ENCODE measurements at places on chromosomes 5 and 9. TPM values are rescaled to one million over a fixed set of nuclear protein-coding genes. Genes with fewer than 3 reads are reported as not detected.

- H3K4me3 ChIP-seq, result no peak overlapping the region
- no peak for DNase-seq
- no peaks in the 10 kb centered on the region for H3K27me3 ChIP-seq
- H3K27ac ChIP-seq, result no peak overlapping the region
- H3K36me3 ChIP-seq, result no peaks in the 10 kb centered on the region
Measured at GRCh38 chr5:3449481-3449880, 146.2 kb upstream of the IRX1 start.

DNA sequence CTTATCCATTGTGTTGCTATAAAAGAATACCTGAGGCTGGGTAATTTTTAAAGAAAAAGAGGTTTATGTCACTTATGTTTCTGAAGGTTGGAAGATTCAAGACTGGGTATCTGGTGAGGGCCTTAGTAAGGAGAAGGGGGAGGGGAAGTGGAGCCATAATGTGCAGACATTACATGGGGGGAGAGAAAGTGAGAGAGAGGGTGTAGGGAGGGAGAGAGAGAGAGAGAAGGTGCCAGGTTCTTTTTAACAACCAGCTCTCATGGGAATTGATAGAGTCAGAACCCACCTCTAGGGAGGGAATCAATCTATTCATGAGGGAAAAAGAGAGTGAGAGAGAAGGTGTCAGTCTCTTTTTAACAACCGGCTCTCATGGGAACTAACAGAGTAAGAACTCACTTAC is 29.5 kb downstream of the SPEF2 start:
- DNase-seq, result no peak
- H3K36me3 ChIP-seq, result no peaks in the 10 kb centered on the region
- no peak overlapping the region for H3K27ac ChIP-seq
- no peak overlapping the region for H3K4me3 ChIP-seq
- no peaks in the 10 kb centered on the region for H3K4me1 ChIP-seq
- no peaks in the 10 kb centered on the region for H3K27me3 ChIP-seq

DNA sequence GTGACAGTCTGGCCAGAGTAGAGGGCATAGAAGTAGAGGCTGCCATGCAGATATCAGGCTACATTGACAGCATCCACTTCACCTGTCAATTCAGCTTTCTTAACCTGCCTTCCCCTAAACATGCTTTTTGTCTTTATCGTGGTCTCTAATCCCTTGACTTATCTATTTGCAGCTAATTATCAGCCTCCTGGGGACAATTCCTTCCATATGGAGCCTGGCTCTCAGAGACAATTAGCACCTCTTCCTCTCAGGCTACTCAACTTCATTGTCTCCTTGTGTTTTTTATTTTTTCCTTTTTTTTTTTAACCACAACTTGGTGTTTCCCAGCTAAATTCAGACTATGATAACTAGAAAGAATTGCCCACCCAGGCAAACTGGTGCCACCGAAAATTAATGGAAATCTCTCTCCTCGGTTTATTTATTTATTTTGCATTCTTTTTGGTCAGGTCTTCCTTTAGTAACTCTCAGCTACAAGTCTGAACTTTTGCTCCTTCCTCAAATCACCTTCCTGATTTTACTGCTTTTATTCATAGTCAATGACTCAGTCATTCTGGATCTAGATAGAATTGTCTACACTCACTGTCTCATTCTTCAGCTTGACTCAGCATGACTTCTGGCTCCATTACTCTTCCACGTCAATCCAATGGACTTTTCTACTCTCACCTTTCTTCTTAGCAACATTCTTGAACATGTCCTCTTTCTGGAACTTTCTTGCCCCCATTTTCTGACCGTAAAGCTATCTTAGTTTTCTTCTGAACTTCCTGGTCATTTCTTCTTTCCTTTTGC is 63.0 kb upstream of the BASP1 start:
- no peak for DNase-seq
- H3K27me3 ChIP-seq, result no peaks in the 10 kb centered on the region
- no peaks in the 10 kb centered on the region for H3K36me3 ChIP-seq

DNA sequence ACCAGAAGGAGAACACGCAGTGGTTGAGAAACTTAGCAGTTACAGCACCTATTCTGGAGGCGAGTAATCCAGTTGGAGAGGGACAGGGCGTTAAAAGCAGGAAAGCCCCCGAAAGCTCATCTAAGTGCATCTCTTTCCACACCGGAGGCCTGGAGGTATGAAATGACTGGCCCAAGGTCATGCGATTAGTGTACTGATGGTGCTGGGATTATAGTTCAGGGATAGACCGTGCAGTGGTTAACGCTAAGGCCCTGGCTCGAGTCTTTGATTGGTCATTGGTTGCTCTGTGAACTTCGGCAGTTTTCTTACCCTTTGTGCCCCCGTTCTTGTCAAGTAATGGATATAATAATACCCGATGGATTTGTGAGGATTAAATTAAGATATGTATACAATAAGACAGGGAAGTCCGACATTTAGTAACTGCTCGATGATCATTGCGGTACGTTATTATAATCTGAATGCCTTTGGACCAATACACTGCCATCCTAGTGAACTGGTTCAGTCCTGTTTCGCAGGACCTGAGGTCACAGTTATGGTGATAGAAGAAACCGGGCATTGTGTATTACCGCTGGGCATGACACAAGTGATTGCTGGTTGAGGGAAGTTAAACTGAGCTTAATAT is 960 bp downstream of the CANX start:
- H3K27me3 ChIP-seq, result no peaks in the 10 kb centered on the region
- H3K36me3 ChIP-seq, result no peaks in the 10 kb centered on the region
- H3K27ac ChIP-seq, result peak overlapping the region; percentile 99

DNA sequence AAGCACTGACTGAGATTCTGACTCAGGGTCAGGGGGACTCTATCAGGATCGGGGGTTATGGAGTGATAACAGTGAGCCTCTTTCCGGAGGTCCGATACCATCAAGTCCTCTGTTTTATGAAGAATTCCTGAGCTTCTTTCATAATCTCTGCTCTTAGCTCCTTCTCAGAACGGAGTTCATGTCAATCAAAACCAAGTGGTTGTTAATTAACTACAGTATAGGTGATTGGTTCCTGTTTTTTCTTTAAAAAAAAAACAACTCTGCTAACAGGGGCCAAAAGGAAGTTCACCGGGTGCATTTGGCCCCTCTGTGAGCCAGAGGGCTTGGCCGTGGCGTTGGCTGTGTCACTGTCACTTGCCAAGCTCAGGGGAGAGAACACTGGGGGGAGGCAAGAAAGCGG is 4.0 kb downstream of the GFI1B start:
- peaks cover 88% of the 10 kb centered on the region for H3K27me3 ChIP-seq
- DNase-seq, result no peak
- H3K4me1 ChIP-seq, result peaks cover 22% of the 10 kb centered on the region
- H3K27ac ChIP-seq, result no peak overlapping the region
- H3K36me3 ChIP-seq, result no peaks in the 10 kb centered on the region

GRCh38 chr5:156393980-156394379 is 67.0 kb downstream of the SGCD start:
- H3K36me3 ChIP-seq, result no peaks in the 10 kb centered on the region
- H3K4me1 ChIP-seq, result peaks cover 4% of the 10 kb centered on the region
- no peak overlapping the region for H3K27ac ChIP-seq

GRCh38 chr5:150409638-150410523 is 2.8 kb downstream of the CD74 start:
- H3K27ac ChIP-seq, result peak overlapping the region; percentile 89
- no peak overlapping the region for H3K4me3 ChIP-seq
- peaks cover 17% of the 10 kb centered on the region for H3K4me1 ChIP-seq
- H3K36me3 ChIP-seq, result no peaks in the 10 kb centered on the region

- no peak overlapping the region for H3K4me3 ChIP-seq
- no peaks in the 10 kb centered on the region for H3K4me1 ChIP-seq
- H3K27me3 ChIP-seq, result peaks cover 35% of the 10 kb centered on the region
- H3K27ac ChIP-seq, result no peak overlapping the region
Measured at GRCh38 chr9:134178394-134178767, 14.0 kb upstream of the RNU6ATAC start.

GRCh38 chr5:144142824-144143162 is 27.7 kb downstream of the YIPF5 start:
- DNase-seq, result no peak
- H3K27ac ChIP-seq, result no peak overlapping the region
- H3K27me3 ChIP-seq, result no peaks in the 10 kb centered on the region
- no peaks in the 10 kb centered on the region for H3K36me3 ChIP-seq
- no peaks in the 10 kb centered on the region for H3K4me1 ChIP-seq

DNA sequence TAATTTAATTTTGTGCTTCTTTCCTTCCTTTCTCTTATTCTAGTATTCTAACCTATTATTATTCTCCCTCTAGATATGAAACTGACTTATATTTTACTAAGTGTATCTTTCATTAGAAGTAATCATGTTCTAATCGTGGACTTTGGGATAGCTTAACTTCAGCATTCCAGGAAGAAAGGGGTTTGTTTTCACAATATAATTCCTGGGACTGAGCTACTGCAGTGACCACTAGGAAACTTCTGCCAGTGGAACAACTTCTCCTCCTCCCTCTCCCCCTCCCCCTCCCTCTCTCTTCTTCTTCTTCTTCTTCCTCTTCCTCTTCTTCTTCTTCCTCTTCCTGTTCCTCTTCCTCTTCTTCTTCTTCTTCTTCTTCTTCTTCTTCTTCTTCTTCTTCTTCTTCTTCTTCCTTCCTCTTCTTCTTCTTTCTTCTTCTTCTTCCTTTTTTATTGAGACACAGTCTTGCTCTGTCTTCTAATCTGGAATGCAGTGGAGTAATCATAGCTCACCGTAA is 127.9 kb downstream of the NNT start:
- H3K36me3 ChIP-seq, result no peaks in the 10 kb centered on the region
- H3K27me3 ChIP-seq, result no peaks in the 10 kb centered on the region
- H3K27ac ChIP-seq, result no peak overlapping the region
- no peak for DNase-seq

DNA sequence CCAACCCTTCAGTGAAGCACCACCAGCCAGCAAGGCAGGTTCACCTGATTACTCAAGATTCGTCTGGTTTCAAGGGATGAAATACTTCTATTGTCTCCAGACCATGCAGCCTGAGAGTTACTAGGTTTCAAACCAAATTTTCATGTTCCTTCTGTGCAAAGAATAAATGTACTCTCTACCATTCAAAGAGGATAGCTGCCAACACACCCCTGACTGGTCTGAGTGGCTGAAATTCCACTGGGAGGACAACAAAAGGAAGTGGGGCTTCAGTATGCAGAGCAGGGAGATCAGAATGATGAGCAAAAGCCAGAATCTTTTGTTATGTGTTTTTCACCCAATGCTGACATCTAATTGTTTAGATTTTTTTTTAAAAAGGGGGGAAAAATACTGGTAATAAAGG is 356.3 kb downstream of the BNC2 start:
- DNase-seq, result no peak
- no peak overlapping the region for H3K4me3 ChIP-seq
- H3K27ac ChIP-seq, result peak overlapping the region; percentile 77

DNA sequence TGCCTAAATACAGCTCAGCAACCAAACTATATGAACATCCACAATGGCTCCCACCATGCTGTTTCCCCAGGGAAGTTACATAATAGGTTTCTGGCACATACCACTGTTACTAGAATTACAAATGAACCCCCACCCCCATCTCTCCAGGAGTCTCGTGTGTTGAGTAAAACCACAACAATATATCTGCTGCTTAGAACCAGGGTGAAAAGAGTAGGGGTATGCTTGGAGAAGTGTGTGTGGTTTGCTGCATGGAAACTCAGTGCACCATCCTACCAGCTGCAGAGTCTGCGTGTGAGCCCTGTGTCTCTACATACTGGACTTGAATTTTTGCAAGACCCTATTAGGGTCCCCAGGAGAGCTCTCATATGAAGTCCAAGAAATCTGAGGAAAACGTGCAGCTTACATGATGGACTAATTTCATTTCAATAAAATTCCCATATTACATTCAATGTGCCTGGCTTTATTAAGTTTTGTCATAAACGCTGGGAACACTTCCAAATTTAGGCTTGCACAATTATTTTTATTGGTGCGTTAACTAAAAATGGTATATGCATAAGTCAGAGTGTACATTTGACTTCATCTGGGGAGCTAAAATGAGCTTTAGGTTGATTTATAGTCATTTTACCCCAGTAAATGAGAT is 104.5 kb upstream of the NFIB start:
- H3K4me1 ChIP-seq, result no peaks in the 10 kb centered on the region
- no peak overlapping the region for H3K4me3 ChIP-seq
- no peak overlapping the region for H3K27ac ChIP-seq
- no peak for DNase-seq
- H3K27me3 ChIP-seq, result no peaks in the 10 kb centered on the region

DNA sequence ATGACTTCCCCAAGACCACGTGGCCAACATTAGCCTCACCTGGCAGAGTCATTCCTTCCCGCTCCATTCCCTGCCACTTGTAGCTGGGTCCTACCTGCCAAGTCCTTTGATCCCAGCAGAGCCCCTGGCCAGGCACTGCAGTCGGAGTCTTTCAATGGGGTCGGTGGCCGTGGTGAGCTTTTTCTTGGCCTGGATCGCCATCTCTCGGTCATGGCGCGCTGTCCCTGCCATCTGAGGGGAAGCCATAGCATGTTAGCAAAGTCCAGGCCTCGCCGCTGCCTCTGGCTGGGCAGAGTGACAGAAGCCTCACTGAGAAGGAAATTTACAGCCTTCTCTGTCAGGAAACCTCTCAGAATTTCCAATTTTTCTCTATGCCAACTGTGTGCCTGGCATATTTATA is 17.5 kb downstream of the CAPSL start:
- H3K36me3 ChIP-seq, result no peaks in the 10 kb centered on the region
- H3K4me3 ChIP-seq, result no peak overlapping the region
- H3K27ac ChIP-seq, result no peak overlapping the region
- DNase-seq, result no peak

The SHISAL2B gene
- total RNA-seq, result not detected

The CTSV gene
- total RNA-seq, result 4.8 TPM

The HAND1 gene
- total RNA-seq, result 7.1 TPM

The CD14 gene
- 42.9 TPM for total RNA-seq

The NEUROG1 gene
- not detected for total RNA-seq

The IL3 gene
- total RNA-seq, result not detected
